Activated CD8-positive, alpha-beta memory T cell treated with anti-CD3 and anti-CD28 coated beads for 24 hours (primary cell): ENCODE measurements at places on chromosomes 7 and 10.

DNA sequence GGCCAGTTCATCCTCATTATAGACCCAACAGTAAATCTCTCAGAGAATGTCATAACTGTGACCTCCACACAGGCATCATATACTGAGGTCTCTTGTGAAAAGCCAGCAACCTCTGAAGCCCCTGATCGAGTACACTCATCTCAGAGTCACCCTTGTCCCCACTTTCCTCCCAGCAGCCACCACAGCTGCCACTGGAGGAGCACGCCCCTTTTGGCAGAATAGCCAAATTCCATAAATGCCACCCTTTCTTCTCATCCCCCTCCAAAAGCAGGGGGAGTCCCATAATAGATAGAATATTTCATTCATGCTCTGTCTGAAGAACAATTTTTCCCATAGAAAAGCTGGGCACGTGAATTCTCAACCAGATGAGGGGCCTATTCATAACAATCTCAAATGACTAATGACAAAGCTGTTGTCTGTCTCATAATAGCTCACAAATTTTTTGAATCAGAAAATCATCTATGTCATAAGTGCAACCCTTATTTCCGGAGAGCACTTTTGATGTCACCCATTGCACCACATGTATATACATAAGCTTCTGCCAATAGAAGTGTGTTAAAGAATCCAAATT, 47.4 kb downstream of the SGMS1 start:
- DNase-seq: no peak

GRCh38 chr10:65219444-65219843, 1698.2 kb downstream of the REEP3 start:
- DNase-seq: no peak

GRCh38 chr7:73518470-73518869, 3.6 kb downstream of the BAZ1B start:
- no peak for DNase-seq

- no peak for DNase-seq
Observed at GRCh38 chr10:114665406-114665805, 7.3 kb upstream of the ABLIM1 start.

- DNase-seq: no peak
Observed at GRCh38 chr7:134636008-134636449, 10.6 kb upstream of the BPGM start.

- DNase-seq: peak; percentile 37
Observed at GRCh38 chr7:73971704-73972341, 56.1 kb upstream of the ELN start.

- DNase-seq: no peak
Observed at GRCh38 chr7:107318523-107319160, 149.8 kb downstream of the HBP1 start.

DNA sequence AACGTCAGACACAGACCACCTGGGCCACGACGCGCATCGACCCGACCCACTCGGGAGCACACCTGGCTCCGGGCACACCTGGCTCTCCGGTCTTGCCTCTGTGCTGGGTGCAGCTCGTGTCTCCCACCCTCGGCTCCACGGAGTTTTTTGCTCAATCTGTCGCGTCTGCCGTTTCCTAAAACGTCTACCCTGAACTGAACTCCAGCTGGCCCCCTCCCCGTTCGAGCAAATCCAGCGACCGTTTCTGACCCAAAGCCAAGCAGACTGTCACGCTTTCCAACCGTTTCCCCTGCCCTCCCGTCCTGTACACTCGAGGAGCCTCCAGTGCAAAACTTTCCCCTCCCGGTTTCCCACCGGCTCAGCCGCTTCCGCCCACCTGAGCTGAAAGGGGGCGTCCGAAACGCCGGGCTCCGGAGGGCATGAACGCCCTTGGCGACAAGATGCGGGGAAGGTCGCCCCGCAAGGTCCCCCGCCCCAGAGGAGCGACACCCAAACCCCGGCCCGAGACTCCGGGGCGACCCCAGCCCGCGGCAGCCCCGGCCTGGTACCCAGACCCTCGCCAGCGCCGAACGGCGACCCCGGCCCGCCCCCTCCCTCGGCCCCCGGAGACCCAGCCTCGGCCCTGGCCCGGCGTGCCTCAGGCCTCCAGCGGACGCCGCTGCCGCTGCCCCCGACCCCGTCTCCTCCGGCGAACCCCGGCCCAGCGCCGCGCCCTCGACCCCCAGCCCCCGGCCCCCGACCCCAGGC, 557 bp downstream of the CYTH3 start:
- DNase-seq: peak; percentile 65

GRCh38 chr10:54081950-54082349, 719.1 kb downstream of the PCDH15 start:
- no peak for DNase-seq

DNA sequence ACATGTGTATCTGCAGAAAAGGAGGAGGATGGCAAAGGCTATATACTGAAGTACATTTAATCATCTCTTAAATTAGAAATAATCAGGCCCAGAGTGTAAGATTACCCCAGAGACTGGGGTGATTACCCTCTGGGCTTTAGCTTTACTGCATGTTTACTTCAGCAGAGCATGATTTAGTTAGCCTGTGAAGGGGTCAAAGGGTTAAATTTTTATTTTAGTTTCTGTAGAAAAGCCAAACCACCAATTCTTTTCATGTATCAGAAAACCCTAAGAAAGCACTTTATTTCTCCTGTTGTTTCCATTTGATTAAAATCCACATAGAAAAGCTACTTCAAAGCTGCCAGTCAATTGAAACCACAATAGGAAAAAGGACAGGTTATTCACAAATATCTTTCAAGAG, 101.5 kb upstream of the LSM8 start:
- no peak for DNase-seq

DNA sequence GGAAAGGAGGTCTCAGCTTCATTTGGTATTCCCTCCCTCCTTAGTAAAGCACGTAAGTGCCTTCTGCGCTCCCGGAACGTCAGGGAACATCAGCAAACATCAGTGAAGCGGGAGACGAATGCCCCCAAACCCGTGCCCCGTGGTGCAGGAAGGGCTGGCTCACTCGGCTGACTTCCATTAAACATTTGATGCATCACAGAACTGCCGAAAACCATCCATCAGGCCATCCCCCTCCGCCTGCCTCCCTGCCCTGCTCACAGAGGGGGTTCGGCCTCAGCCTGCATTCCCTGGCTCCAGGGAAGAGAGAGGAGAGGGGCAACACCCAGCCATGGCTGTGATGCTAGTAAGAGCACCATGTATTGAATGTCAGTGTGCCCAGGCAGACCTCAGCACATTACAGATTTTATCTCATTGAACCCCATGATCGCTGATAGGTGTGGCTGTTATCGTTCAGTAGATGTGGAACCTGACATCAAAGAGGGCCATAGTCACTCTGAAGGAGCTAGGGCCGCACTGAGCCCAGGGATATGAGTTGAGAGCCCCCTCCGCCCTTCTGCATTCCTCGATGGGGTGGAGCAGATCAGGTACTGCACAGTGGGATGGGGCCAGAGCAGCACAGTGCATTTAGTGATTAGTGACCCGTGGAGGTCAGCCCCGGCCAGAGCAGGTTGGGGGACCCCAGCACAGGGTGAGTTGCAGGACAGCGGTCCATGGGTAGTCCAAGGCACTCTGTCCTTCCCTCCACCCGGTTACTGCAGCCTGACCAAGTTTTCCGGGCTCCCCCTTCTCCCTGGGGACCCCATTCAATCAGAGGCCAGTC, 146.4 kb downstream of the RPS24 start:
- no peak for DNase-seq

DNA sequence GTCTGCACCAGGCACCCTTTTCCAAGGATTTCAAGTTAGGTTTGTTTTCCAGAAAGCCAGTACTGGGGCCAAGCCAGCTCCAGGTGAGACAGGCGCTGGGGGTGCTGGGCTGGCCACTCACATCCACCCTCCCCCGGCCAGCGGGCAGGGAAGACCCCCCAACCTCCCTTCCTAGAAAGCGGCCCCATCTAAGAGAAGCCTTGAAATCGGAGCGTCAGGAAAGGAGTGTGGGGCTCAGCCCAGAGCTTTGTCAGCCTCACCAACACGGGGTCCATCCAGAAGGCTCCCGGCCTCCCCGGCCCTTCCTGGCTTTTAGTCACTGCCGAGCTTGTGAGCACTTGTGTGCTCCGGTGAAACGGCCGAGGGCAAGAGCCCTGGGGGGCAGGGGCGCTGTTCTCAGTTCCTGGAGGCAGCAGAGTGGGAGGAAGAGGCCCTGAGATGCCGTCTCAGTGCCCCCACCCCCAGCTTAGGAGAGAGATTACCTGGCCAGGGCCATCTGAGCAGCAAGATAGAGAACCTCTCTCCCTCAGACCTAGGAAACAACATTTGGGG, 39.6 kb downstream of the PDGFA start:
- no peak for DNase-seq

DNA sequence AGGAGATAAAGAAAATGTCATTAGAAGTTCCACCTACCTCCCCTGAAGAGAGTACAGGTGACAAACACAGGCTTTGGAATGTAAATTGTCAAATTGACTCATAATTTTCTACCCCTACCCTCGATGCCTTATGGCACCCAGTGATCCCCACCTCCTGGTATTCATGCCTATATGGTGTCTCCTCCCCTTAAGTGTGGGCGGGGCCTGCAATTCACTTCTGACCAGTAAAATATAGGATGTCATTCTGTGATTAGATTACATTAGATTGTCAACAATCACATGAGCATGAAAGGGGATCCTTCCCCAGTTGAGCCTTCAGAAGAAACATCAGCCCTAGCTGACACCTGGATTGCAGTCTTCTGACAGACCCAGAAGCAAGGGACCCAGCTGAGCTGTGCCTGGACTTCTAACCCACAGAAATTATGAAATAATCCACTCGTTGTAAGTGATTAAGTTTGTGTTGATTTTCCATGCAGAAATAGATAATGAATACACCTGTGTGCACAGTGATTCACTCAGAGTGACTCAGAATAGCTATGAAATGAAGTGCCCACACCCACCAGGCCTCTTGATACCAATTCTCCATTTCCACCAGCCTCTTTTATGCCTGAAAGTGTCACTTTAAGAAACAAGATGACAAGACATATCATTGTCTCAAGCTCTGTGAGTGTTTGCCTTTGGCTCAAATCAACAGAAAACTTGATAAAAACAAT, 8.5 kb upstream of the SLC39A12 start:
- DNase-seq: no peak

GRCh38 chr7:25665374-25665773, 437.1 kb upstream of the NPVF start:
- no peak for DNase-seq

DNA sequence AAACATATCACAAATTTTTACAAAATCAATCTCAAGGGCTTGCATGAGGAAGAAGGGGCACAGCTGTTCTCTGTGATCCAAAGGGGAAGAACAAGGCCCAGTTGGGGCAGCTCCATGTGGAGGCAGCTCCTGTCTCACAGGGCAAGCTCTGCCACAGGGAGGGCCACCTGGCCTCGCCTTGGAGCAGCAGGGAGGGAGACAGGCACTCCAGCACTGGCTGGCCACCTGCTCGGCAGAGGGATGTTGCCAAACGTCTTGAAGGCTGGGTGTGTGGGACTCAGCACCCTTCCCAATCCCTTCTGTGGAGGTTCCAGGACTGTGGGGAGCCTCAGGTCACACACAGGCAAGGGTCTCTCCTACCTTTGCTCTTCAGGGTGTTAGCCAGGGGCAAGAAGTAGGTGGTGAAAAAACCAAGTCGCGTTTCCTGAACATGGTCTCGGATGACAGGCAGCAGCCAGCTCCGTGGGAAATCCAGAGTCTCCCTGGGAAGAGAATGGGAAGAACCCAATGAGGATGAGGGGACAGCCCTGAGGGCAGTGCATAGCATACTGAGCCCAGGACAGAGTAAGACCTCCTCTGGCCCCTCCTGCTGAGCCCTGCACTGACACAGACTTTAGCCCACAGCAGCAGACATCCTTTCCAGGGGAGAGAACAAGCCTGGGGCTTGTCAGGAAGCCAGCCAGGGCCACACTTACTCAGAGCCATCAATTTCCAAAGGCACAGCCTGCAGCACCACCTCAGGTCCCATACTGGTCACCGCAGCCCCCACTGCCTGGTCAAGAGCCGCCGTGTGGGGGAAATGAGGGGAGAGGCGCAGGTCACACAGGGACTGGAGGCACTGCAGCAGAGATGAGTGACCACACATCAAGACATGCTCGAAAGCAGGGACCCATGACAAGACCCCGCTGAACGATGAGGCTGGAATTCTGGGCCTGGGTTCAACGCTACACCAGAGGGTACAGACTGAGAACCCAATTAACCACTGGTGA, 21.9 kb downstream of the RRP12 start:
- DNase-seq: no peak

DNA sequence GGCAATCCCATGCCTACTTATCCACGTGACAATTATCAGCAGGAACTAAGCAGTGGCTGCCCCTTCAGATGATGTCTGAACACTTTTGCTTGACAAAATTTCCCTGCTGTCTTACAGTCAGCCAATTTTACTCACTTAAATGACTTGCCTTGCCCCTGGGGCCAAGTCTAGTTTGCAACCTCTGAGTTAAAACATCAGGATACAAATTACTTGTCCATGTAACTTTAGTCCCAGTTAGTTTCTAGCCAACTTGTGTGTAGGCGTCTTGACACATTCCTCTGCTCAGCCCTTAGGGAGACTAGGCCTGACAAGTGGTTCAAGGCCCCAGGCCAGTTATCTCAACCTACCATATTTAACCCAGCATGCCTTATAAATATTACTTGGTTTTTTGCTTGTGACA, 11.6 kb upstream of the TYSND1 start:
- DNase-seq: no peak

DNA sequence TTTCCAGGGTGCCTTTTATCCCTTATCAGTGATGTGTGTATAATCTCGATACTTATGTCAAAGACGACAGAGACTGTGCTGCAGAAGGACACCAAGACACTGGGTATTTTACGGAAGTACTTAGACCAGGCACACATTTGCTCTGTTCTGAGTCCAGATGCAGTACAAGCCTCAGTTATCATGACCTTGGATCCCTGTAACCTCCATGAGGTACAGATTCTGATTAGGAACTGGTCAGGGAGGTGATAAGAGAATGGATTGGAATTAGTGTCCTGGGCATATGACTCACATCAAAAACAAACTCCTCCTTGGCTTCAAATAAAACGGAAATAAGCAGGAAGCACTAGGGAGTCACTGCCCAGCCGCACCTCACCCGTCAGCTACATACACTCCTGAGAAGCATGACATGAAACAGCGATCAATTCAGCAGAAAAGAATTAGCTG, 146.5 kb downstream of the SFMBT2 start:
- DNase-seq: no peak

GRCh38 chr10:95472304-95473088, 88.7 kb downstream of the SORBS1 start:
- no peak for DNase-seq

DNA sequence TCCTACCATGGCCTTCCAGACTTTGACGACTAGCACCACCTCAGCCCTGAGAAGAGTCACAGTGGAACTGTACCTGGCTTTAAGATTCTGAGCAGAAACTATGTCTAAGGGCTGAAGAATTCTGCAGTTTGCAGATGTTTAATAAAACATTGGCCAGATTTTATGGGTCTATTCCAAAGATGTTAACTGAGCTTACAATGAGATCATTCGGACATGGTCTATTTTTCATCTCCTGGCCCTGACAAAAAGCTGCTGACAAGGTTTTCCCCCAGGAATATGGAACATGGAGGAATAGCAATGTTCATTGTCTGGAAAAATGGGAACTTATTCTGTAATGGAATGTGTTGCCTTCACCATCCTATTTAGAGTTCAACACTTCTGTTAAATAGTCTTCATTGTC, 66.4 kb downstream of the PTF1A start:
- no peak for DNase-seq

GRCh38 chr7:21548491-21548890, 5.7 kb downstream of the DNAH11 start:
- no peak for DNase-seq
